ENCODE measurements at places on chromosomes 4 and X.

GRCh38 chr4:128725405-128726055 lies 84.0 kb upstream of the JADE1 start:
- no peak for DNase-seq

GRCh38 chr4:18749391-18749790 lies 727.8 kb upstream of the LCORL start:
- DNase-seq, result peak; percentile 21

DNA sequence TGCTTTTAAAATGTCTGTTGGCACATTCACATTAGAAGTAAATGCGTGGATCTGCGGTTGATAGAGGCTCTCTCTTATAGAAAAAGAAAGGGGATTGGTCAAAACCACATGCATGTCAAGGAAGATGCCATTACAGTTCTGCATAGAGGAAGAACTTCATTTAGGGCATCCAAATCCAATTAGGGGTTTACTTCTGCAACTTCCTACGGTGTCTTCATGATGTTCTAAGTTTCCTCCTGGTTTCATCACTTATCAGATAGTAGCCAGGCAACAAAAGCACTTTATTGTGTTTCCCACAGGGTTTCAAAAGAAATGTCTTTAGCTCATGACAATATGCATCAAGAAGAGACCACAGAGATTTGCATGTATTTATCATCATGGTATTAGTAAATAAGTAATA lies 136.0 kb upstream of the HPGD start:
- DNase-seq, result no peak

GRCh38 chr4:47990145-47990544 lies 26.3 kb downstream of the CNGA1 start:
- no peak for DNase-seq

DNA sequence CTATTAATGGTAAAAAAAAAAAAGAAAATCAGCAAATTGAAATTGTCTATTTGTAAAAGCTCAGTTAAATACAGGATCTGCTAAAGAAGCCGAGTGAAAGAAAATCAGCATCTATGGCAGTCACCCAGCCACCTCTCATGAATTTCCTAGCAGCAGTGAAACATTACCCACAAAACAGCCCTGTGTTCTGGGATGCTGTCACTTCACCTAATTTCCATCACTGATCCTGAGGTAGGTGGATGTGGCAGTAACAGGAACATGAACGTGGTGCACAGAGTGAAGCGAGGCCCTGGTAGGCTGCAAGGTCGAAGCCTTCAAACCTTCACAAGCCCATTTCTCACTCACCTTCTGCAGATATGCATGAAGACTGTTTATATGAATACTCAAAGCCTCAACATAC lies 65.2 kb downstream of the RXFP1 start:
- no peak for DNase-seq

- no peak for DNase-seq
Measured at GRCh38 chr4:73103799-73104503, 34.4 kb upstream of the COX18 start.

GRCh38 chr4:113090954-113091353 lies 41.5 kb downstream of the ANK2 start:
- DNase-seq, result no peak

DNA sequence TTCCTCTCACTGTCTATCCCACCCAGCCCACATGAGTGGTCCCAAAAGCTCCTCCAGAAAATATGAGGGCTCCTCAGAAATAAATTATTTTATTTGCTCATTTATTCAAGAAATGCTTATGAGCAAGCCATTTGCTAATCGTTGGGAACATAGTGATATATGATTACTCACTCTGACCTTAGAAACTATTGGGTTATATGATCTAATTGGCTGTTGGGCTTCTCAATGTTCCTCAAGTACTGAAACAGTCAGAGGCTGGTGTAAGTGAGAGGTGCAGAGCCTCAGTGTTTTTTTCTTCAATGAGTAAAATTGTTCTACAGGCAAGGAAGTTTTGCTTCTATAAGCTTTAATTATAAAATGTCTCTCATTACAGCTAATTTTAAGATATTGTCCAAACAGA lies 893.8 kb upstream of the INTU start:
- DNase-seq, result no peak

GRCh38 chr4:73741031-73741749 lies 821 bp downstream of the CXCL8 start:
- DNase-seq, result no peak

GRCh38 chrX:142999199-142999701 lies 26.5 kb upstream of the SPANXN4 start:
- no peak for DNase-seq

GRCh38 chr4:120481756-120482155 lies 415.1 kb upstream of the MAD2L1 start:
- no peak for DNase-seq

DNA sequence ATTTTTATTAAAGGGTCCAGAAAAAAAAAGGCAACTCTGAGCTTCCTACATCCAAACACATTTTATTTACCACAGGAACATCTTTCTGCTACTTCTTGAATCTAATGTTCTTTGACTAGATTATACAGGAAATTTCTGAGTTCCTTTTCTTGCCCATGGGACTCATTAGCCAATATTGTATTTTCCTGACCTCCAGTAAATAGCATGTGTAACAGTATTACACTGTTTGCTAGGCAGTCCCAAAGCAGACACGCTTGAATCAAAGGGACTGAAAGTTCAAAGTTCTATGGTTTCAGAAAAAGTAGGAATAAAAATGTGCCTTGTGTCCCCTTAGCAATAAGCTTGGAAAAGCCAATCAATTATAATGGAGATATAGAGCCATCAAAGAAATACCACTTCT lies 57.4 kb downstream of the MOSPD2 start:
- DNase-seq, result no peak

GRCh38 chr4:188811121-188811520 lies 671.9 kb downstream of the TRIML1 start:
- DNase-seq, result no peak

DNA sequence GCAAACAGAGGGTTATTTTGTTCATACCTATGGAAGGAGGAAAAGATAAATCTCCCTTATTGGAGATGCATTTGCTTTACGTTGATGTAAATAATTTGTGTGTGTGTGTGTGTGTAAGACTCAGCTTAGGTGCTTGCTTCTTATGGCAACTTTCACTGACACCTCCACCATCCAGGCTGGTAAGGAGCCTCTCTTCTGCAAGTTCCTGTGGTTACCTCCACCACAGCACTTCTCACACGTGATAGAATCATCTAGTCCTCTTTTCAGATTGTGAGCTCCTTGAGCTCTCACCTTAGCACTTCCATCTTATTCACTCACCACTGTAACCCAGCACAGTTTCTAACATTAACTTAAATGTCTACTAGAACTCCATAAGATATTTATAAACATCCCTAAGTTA lies 553.7 kb downstream of the FGF13 start:
- DNase-seq, result no peak

DNA sequence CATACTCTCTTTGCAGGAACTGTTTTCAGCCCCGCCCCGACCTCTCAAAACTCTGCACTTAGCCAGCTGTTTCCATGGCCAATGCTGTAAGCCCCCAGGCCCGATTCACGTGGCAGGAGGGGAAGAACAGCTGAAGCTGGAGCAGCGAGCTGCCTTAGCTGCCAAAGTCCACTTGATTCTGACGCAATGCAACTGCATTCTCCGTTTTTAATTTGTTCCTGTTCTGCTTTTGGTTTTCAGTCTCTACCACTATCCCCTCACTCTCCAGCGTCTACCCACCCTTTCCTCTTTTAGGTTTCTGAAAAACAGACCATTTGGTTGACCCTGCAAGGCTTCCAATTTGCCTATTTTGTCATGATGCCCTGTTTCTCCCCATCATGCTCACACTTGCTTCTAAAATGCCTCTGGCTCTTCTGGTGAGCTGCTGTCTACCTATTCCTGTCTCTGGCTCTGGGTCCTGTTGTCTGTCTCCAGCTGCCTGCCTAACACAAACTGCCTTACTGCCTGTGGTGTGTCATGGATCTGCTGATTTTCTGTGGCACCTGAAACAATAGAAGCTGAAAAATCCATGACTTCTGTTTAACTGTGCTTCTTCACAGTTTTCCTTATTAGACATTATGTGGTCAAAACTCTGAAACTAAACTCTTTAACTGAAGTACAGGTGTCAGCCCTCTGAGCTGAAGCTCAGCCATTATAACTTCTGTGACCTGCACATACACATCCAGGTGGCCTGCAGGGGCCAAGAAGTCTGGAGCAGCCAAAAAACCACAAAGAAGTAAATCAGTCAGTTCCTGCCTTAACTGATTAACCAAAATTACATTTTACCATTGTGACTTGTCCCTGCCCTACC lies 160.5 kb upstream of the AGTR2 start:
- DNase-seq, result peak; percentile 54

- DNase-seq, result no peak
Measured at GRCh38 chr4:53557669-53558064, 33.6 kb downstream of the LNX1 start.

GRCh38 chr4:15455290-15455689 lies 14.4 kb upstream of the CC2D2A start:
- no peak for DNase-seq

- DNase-seq, result no peak
Measured at GRCh38 chr4:186936496-186937375, 213.1 kb upstream of the FAT1 start.

DNA sequence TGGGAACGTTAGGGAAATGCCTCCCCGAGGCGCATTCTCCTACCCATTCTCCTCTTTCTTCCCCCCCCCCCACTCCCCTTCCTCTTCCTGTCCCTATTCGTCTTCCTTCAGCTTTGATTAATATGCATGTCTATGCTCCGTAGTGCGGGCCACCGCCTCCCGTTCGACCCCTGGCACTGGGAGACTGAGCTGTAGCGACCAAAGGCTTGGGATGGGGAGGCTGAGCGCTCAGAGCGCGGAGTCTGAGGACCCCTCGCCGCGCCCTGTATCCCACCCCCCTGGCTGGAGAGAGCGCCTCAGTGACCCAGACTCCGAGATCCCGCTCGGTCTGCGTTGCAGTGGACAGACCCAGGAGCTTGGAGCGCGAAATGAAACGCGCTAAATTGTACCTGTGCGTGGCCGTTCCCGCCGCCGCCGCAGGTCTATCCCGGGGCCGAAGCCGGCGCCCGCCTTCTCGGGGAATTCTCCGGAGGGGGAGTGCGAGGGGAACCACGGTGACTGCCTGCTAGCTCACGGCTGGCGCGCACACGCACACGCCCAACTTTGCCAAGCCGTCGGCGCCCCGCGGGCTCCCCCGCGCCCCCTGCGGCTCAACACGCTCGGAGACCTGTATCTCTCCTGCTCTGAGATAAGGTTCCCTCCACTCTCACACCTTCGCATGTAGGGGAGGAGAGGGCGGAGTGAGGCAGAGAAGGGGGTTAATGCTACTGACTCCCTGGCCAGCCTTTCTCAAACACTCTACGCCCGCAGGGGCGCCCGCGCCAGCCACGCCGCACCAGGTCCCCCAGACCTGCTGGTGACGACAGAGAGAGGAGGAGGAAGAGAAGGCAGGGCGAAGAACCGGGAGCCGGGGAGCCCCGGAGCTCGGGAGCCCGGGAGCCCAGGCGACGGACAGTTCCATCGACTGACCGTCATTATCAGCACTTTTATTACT lies 1.5 kb upstream of the PTCHD1 start:
- peak; percentile 45 for DNase-seq

DNA sequence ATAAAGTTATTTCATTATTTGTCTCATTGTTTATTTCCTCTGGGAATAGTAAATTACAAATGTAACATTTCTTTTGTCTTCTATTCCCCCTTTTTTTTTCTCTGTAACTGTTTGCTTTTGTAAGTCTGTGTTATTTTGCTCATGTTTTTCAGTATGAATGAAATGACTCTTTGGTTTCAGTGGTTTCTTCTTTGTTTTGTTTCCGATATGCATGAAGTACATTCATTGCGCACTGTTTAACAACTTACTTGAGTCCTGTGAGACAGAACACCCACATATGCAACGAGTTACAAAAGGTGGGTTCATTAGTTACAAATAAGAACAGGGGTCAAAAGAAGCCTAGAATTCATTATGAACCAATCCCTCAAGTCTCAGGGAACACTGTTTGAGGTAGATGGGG lies 175.0 kb upstream of the UGT8 start:
- no peak for DNase-seq

DNA sequence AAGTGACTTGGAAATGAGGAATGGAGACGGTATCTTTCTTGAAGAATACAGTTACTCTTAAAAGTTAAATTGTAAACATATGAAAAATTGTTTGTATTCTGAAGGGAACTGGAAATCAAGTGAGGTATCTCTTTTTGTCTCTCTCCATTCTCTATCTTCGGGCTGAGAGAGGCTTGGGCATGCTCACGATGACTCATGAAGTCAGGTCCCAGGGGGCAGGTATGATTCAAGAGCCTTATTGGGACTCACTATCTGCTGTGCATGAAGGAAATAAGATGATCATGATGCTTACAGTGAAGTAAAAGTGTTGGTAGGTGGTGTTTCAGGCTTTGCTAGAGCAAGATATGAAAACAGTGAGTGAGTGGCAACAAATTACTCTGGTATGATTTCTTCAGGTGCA lies 200.4 kb upstream of the PITX2 start:
- no peak for DNase-seq

DNA sequence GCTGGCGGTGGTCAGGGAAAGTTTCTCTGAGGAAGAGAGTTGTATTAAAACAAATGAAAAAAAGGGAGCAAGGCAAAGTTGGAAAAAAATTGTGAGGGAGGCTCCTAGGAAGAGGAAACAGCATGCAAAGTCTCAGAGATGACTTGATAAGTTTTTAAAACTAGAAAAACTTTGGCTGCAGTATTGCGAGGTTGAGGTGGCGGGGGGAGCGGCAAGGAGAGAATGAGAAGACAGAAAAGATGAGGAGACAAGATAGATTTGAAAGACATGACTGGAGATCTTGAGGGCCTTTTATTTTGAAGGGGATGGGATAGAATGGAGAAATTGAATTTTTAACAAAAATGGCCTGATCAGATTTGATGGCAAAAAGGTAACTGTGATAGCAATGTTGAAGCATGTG lies 4.8 kb upstream of the UBE2D3 start:
- no peak for DNase-seq

DNA sequence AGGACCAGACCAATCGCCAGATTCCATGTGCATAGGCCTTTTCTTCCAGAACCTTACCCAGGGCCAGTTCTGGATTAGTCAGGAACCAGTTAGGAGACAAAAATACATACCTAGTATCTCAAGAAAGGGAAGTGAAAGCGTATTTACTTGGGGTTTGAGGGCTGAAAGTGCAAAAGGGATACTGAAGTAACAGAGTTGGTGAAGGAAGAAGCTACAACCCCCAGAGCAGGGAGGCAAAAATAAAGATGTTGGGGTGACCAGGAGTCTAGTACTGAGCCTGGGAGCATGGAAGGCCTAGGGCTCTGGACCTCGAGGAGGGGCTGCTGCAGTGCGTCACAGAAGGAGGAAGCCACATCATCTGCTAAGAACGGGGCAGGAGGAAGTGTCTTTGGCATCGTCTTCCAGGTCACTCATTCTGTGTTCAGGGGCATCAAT lies 38.3 kb downstream of the TKTL1 start:
- no peak for DNase-seq
